ENCODE measurements at places on chromosomes 1 and 21.

DNA sequence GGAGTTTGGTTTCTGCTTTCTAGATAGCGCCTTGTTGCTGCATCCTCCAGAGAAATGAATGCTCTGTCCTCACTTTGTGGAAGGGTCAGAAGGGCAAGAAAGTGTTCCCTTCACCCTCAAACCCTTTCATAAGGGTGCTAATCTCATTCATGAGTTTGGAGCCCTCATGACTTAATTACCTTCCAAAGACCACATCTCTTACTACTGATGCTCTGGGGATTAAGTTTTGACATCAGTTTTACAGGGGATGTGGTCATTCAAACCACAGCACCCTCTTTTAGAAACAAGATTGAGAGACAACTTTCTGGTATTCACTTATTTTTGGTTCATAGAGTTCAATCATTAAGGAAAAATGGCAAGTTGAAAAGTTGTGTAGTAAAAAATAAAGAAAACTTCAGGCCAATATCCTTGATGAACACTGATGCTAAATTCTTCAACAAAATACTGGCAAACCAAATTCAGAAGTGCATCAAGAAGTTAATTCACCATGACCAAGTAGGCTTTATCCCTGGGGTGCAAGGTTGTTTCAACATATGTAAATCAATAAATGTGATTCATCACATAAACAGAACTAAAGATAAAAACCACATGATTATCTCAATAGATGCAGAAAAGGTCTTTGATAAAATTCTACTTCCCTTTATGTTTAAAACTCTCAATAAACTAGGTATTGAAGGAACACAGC is 442.1 kb downstream of the PTBP2 start:
- DNase-seq, result no peak

- peak; percentile 42 for DNase-seq
Measured at GRCh38 chr1:109912873-109913272, 2.2 kb downstream of the CSF1 start.

- DNase-seq, result no peak
Measured at GRCh38 chr21:43191971-43192370, 23.2 kb downstream of the CRYAA start.

- no peak for DNase-seq
Measured at GRCh38 chr1:41385398-41386195, 24.4 kb downstream of the FOXO6 start.

DNA sequence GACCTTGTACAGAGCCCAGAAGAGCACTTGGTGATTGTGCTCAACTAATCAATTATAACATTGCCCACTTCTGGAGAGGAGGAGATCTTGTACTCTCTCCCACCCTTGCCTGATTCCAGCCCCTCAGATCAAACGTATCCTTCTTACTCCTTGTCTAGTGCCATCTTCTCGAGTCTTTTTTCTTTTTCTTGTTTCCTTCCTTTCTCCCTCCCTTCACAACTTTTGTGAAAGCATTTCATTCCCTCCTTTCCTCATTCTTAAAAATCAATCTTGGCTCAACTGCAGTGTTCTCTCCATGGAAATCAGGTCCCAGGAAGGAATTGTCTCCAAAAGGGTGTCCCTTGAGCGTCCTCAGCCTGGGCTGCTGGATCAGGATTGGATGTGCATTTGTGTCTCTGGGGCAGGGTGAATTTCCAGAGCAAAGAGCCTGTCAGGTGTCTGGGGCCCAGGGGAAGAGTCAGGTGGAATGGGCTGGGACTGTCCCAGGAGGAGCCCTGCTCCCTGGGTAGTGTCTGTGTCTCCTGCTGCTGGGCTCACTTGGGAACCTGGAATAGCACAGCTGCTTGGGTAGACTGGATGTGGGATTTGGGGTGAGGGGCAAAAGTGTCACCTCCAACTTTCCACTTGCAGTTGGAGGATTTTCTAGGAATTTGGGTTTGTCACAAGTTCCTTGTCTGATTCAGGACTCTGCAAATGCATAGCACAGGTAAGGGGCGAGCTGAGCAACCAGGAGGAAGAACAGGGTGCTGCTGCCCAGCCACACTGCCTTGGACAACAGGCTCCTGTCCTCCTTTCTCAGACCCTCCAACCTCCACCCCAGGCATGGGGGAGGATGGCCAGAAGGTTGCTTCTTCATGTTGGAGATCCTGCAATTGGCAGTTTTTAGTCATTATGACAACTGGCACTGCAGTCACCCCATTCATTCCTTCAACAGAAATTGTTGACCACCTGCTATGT is 3.3 kb downstream of the SOX13 start:
- no peak for DNase-seq

DNA sequence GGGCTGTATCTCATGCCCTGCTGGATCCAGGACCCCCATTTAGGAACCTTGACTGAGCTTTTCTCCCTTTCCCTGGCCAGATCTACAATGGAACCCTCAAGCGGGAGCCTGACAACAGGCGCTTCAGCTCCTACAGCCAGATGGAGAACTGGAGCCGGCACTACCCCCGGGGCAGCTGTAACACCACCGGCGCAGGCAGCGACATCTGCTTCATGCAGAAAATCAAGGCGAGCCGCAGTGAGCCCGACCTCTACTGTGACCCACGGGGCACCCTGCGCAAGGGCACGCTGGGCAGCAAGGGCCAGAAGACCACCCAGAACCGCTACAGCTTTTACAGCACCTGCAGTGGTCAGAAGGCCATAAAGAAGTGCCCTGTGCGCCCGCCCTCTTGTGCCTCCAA is 29.8 kb downstream of the PKP1 start:
- no peak for DNase-seq

DNA sequence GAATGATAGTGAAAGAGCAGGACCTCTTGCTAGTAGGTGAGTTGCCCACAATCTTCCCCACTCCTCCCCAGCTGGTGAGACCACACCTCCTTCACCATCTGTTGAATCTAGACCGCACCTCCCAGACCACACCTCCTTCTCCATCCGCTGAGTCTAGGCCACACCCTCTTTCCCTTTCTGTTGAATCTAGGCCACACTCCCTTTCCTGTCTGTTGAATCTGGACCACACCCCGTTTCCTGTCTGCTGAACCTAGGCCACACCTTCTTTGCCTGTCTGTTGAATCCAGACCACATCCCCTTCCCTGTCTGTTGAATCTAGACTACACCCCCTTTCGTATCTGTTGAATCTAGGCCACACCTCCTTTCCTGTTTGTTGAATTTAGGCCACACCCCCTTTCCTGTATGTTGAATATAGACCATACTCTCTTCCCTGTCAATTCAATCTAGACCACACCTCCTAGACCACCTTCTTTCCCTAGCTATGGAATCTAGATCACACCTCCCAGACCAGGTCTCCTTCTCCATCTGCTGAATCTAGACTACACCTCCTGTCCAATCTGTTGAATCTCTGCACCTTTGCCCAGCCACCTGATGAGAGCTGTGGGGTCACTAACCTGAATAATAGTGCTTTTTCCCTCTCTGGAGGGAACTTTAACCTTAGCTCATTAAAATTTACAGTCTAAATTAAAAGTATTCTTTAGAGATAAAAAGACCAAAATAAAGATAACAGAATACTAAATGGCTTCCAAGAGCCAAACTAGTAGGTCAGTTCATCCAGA is 116.3 kb downstream of the DAB1 start:
- DNase-seq, result no peak

- peak; percentile 21 for DNase-seq
Measured at GRCh38 chr1:169601096-169601881, 15.0 kb upstream of the F5 start.

GRCh38 chr1:205319081-205320018 is 2.2 kb downstream of the NUAK2 start:
- DNase-seq, result peak; percentile 82

DNA sequence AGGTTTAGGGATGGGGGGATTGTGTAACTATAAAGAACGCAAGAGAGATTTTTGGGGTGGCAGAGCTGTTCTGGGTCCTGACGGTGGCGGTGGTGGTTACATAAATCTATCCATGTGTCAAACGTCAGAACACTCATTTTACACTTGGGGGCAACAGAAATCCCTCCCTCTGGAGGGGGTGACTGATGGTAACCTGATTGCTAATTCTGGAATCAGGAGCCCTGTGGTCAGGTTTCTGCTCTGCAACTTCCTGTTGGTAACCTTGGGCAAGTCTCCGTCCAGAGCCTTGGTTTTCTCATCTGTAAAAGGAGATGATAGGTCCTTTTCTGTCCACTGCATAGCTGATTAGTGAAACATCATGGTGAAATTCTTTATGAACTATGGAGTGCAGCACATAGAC is 40.9 kb downstream of the ALPL start:
- no peak for DNase-seq

DNA sequence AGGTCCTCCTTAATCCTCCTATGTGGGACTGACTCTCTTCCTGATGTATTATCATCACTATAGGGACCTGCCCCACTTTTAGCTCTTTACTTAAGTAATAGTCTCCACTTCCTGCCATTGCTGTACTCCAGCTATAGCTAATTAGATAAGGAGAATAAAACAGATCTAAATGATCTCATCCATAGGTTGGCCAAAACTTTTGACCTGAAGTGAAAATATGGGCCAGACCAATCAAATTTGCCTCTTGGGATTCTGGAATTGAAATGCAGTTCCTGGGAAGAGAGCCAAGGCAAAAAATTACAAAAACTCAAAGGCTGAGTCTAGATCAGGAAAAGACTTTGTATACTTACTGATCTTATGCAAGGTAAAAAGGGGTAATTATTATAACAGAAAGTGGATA is 36.1 kb upstream of the PDE4B start:
- no peak for DNase-seq

GRCh38 chr1:230717251-230717650 is 3.3 kb upstream of the AGT start:
- DNase-seq, result peak; percentile 12

GRCh38 chr1:226519716-226520598 is 28.6 kb upstream of the STUM start:
- no peak for DNase-seq

- DNase-seq, result no peak
Measured at GRCh38 chr1:52190500-52191252, 48.8 kb downstream of the ZFYVE9 start.

GRCh38 chr1:17635276-17635675 is 95.8 kb downstream of the ARHGEF10L start:
- no peak for DNase-seq

GRCh38 chr1:209095627-209096595 is 487.6 kb upstream of the CAMK1G start:
- peak; percentile 26 for DNase-seq

- DNase-seq, result no peak
Measured at GRCh38 chr1:168803806-168804510, 75.0 kb upstream of the DPT start.

DNA sequence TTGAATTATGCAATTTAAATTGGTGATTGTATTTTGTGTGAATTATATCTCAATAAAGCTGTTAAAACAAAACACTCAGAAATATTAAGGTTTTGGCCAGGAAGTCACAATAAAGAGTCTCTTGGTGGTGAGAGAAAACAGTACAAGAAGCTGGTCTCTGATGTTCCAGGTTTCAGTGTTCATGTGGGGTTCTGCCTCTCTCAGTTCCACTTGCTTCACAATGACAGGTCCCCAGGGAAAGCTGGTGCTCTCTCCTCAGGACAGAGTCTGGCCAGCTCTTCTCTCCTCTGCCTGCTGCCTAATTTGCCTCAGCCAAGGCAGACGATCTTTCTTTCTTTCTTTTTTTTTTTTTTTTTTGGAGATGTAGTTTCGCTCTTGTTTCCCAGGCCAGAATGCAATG is 342.9 kb upstream of the PLXNA2 start:
- DNase-seq, result no peak

- DNase-seq, result no peak
Measured at GRCh38 chr1:8450312-8450711, 132.4 kb downstream of the SLC45A1 start.

DNA sequence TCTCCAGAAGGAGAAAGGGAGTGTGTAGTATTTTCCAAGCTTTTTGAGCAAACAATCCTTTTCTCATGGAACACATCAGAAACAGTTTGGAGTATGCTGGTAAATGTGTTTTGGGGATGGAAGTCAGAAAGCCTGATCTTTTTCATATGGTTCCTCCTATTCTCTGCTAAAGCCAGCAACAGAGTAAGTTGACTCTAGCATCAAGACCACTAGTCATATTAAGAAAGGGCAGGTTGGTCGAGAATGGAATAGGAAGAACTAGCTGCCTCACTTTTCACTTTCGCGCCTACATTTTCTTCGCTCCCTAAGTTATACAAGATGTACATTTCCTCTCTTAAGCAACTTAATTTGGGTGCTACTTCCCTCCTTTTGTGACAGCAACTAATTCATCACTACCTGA is 24.0 kb downstream of the PPT1 start:
- no peak for DNase-seq

DNA sequence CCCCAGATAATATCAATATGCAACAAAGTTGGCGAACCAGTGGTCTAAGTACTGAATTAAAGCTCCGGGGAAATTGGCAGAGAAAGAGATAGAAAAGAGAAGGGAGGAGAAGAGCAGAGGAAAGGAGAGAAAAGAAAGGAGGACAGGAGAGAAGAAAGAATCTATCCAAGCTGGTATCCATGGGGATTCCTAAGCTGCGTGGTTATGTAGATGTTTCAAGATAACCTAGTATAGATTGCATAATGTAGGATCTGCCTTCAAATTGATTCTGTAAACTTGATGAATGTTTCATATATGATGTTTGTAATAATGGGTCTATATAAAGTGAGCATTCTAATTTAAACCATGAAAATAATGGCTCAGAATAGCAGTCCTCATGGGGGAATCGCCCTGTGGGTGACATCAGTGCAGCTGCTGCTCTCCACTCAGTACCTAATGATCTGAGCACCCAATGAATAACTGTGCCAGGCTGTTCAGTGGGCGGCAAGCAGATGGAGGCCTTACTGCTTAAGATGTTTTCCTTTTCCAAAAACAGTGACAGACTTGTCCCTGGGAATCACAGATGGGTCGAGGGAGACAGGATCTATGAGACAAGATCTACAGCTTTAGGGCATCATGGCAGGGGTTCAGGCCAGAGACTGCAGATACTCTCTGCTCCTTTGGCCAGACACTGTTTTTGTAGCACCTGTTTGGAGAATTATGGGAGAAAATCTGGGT is 78.0 kb downstream of the LAMC2 start:
- DNase-seq, result no peak

GRCh38 chr1:215584389-215584788 is 17.3 kb downstream of the KCTD3 start:
- DNase-seq, result no peak

- DNase-seq, result peak; percentile 38
Measured at GRCh38 chr1:85495556-85495955, 30.6 kb upstream of the DDAH1 start.

GRCh38 chr21:44010429-44010828 is 1.7 kb upstream of the TRAPPC10 start:
- no peak for DNase-seq

- no peak for DNase-seq
Measured at GRCh38 chr1:178071811-178072210, 22.1 kb upstream of the RASAL2 start.

- no peak for DNase-seq
Measured at GRCh38 chr1:54745274-54745673, 19.0 kb downstream of the PARS2 start.

DNA sequence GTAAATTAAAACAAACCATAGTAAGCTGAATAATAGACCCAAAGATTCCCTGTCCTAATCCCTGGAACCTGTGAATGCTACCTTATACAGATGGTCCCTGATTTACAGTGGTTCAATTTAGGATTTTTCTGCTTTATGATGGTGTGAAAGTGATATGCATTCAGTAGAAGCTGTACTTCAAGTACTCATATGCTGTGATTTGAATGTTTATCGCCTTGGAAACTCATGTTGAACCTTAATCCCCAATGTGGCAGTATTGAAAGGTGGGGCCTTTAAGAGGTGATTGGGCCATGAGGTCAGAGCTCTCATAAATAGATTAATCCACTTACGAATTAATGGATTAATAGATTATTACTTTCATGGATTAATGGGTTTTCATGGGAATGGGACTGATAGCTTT is 10.6 kb upstream of the RRP15 start:
- no peak for DNase-seq

- DNase-seq, result no peak
Measured at GRCh38 chr1:115088871-115089419, 358 bp downstream of the TSPAN2 start.
